ENCODE measurements at places on chromosomes 2 and 18. TPM values are rescaled to one million over a fixed set of nuclear protein-coding genes. Genes with fewer than 3 reads are reported as not detected.

- no peak for DNase-seq
Observed at GRCh38 chr2:188132385-188132784, 159.3 kb upstream of the GULP1 start.

Gene FBLN7
- total RNA-seq = 0.15 TPM

Gene PLEK
- total RNA-seq = not detected

- DNase-seq = no peak
Observed at GRCh38 chr2:72106978-72107377, 40.7 kb downstream of the CYP26B1 start.

Gene LYPD6B
- total RNA-seq = 0.15 TPM

DNA sequence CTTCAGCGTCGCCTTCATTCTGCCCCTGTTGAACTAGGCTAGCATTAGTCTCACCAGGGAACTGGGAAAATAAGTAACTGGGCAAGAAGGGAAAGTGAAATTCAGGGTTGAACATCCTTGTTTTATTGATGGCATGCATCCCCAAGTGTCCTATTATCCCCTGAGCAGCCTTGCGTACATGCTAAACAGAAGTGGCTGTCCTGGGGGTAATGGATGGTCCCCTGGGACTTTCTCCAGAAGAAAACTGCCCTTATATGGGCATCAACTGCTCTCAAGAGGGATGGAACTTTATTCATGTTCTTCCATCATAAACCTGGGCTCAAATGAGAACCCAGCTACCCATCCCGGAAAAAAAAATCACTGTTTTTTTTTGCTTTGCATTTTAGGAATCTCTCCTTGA, 11.8 kb upstream of the SMIM21 start:
- no peak for DNase-seq

Gene PLCL1
- total RNA-seq = under 0.01 TPM

DNA sequence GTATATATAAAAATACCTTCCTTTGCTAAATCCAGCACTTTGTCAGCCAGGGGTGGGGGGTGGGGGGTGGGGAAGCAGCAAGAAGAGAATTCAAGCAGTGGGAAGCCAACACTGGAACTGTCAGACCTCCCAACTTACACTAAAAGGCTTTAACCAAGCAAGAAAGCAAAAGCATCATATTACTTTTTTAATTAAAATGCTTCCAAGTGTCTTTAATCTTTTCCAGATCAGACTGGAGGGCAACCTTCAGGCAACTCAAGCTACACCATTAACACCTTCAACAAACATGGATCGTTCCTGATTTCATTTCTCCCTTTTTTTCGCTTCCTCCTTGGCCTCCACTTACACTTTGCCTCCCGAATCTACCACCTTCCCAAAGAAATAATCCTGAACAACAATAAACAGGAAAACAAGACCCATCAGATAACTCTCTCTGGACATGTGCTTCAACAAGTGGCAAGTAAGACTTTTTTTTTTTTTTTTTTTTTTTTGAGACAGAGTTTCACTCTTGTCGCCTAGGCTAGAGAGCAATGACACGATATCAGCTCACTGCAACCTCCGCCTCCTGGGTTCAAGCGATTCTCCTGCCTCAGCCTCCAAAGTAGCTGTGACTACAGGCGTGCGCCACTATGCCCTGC, 35.5 kb downstream of the ZNF521 start:
- no peak for DNase-seq

DNA sequence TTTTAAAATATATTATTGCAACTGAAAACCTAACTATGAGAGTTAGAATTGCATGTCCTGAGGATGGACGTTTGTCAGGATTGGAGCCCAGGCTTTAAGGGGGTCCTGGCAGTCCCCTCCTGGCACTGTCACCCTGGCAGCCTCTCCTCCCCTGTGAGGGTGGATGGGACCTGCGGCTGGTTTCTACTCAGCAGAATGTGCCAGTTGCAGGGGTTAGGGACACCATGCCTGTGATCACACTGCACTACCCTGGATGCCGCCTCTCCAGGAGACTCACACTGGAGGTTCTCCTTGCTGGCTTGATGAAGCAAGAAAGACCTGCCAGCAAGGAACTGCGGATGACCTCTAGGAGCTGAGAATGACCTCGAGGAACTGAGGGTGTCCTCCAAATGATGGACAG, 356.7 kb upstream of the MYT1L start:
- no peak for DNase-seq

DNA sequence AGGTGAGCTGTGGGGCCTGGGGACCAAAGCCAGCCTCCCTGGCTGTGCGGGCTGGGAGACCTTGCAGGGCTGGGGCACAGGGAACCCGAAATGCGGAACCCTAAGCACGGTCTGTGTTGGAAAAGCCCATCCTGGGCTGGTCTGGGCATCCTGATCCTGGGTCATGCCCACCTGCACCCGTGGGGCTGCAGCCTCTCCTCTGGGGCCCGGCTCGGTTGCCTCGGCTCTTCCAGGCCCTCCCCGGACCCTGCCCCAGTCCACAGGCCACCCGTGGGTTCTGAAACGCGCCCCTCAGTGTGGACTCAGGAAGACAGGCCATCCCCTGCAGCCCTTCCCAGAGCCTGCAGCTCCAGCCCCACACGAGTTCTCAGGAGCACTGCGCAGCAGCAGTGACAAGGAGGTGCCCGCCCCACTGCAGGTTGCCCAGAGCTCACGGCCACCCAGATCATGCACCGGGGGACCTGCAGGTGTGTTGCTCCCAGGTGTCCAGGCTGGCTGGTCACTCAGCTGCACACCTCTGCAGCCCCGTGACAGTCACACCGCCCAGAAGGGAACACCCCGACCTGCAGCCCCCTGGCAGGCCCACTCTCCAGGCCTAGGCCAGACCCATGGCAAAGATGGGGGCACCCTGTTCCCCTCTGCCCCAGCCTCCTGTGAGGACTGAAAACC, 12.2 kb upstream of the NFATC1 start:
- no peak for DNase-seq

DNA sequence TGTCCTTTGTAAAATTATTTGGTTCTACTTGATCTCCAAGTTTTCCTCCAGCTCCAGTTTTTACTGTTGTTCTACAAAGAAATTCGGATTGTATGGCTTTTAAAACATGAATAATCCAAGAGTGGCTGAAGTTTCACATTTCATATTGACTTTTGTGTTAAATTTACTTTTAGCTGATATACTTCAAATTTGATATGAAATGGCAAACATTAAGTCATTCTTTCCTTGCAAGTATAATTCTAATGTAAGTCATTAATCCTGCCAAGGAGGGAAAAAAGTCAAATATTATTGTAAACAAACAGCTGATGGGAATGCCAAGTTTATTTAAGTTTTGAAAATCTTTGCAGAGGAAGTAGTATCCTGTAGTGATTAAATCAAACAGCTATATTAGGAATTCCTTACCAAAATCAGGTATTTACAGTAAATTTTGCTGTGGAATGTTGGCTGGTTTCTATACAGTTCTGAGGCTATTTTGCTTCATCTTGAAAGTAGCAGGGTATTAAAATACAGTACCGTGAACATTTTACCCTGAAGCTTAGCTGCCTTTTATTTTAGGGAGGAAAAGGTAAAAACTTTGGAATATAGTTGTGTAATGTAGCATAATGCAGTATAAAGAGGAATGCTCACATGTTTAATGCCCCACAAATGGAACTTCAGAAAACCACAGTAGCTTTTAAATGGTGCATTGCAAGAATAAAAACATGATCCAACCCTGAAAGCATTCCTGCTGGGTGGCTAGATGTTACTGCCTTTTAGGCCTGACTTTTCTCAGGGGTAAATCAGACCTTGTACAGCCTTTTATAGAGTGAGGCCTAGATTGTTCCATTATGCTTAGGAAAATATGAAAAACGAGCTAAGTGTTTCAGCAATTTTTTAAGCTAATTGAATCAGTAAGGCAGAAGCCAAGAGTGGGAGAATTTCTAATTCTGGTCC, 62.7 kb upstream of the NT5C1B start:
- DNase-seq = peak; percentile 5

- peak; percentile 85 for DNase-seq
Observed at GRCh38 chr2:190838492-190838910, 42.1 kb upstream of the GLS start.

Gene RGPD3
- total RNA-seq = 1.0 TPM

Gene SPP2
- not detected for total RNA-seq

DNA sequence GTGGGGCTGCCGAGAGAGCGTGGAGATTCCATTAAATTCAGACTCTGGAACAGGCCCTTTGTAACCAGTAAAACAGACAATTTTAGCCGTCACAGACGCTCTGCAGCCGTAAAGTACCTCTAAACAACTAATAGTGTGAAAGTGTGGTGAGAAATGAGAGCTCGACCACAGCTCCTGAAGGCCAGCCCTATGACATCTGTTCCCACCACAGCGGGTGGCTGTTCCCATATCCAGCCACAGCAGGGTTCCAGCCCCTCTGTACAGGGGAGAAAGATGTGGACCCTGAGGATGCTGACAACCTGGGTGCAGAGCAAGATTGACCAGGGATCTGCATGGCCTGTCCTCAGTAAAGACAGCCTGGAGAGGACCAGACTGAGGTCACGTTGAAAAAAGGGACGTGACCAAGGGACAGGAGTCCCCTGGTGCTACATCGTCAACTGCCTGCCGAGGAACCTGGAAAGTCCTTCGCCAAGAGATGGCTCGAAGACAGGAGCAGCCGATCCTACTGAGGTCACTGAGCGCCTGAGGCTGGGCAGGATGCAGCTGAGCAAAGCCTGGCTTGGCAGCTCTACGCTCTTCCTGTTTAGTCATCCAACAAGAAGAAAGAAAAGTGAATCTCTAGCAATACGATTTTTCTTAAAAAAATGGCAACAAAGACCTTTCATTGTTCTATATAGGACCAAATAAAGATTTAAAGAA, 831.7 kb downstream of the RNF144A start:
- no peak for DNase-seq

GRCh38 chr2:62641410-62641843, 64.1 kb upstream of the EHBP1 start:
- DNase-seq = peak; percentile 26

DNA sequence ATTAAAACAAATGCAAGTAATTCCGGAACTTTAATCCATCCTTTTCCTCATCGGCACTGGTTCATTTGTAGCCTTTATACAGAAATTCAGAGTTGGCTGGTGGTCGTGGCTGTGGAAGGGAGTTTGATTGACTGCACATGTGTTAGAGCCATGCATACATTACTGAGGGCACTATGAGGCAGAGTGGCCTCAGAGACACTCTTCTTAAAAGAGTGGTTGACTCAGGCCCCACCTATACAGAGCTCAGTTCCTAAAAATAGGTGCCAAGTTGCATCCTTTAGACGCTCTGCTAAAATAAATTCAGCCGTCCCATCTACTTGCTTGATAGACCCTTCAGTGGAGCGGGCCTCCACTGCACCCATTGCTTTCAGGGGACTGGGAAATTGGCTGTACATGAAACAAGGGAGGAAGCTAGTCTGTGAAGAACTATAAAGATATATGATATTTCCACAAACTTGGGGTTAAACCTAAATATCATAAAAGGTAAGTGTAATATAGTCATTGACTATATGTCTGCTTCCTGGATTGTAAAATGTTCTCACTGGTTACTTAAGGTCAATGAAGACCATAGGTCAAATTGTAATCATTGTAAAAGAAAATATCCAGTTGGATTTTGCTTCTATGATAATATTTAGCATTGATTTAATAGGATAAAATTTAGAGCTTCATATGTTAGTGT, 298.9 kb downstream of the XIRP2 start:
- no peak for DNase-seq

Gene CCL20
- 1.4 TPM for total RNA-seq

Gene AQP12B
- total RNA-seq = not detected

- DNase-seq = peak; percentile 70
Observed at GRCh38 chr2:11716689-11717321, 29.6 kb upstream of the LPIN1 start.

DNA sequence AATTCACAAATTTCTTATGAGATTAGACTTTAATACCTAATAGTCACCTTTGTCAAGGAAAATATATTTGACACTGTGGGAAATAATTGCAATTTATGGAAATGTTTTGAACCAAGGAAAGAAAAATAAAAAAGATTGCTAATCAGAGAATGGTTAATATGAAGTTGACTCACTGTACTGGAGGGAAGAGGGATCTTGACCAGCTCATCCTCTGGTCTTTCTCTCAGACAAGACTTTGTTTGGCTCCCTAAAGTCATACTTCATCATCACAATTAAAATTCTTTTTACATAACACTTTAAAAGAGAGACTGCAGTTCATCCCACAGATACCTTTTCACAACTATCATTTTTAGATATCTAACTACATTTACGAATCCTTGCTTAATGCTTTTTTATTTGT, 538.5 kb upstream of the ZEB2 start:
- DNase-seq = no peak

GRCh38 chr2:170953941-170954340, 24.9 kb downstream of the GORASP2 start:
- no peak for DNase-seq

Gene NEU4
- 0.40 TPM for total RNA-seq

- no peak for DNase-seq
Observed at GRCh38 chr18:73613706-73614340, 533.8 kb downstream of the FBXO15 start.

Gene TDRD15
- total RNA-seq = not detected

DNA sequence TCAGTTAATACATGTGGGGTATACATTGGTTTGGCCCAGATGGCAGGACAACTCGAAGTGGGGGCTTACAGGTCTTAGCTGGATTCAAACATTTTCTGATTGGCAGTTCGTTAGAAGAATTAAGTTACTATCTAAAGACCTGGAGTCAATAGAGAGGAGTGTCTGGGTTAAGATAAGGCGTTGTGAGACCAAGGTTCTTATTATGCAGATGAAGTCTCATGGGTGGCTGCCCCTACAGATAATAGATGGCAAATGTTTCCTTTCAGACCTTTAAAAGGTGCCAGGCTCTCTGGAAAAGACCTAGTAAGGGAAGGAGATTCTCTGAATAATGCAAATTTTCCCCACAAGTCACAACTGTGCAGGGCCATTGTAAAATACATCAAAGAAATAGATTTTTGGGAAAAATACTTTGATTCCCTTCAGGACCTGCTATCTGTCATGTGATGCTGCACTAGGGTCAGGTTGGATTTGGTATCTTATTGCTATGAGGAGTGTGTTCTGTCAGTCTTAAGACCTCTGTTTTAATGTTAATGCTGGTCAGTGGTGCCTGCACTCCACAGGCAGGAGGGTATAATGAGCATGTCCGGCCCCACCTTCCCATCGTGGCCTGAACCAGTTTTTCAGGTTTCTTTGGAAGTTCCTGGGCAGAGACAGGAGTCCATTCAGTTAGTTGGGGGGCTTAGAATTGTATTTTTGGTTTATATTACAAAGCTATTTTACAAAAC, 14.3 kb upstream of the MC5R start:
- DNase-seq = no peak

DNA sequence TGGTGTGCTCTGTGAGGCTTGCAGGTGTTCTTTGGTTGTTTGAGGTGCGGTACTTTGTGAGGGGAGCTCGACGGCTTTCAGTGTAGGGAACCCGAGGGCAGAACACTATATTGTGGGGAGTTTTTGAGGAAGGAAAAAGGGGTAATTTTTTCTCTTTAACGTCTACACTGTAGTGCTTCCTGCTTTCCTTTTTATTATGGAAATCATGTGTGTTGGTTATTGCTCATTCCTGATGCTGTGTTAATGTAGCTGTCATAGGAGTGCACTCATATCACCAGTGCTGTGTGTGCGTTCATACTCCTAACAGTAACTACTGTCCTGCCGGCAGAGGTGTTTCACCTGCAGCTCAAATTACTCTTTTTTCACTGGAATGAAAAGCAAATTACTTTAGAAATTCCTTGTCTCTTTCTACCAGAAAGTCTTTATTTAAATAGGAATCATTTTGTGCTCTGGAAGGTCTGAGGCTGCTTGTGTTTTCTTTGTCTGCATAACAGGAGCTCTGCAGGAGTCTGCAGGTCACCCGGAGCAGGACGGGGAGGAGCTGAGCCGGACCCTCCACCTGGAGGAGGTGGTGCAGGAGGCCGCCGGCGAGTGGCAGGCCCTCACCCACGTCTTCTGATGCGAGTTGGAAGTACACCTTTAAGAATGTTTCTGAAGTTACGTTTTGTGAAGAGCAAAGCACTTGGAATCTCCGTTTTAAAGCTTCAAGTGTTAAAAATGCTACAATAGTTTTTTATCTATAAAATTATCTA, 145.5 kb downstream of the ZNF236 start:
- DNase-seq = no peak

All from renal cortical epithelial cell (primary cell).